Activated CD4-positive, CD25-positive, alpha-beta regulatory T cell treated with anti-CD3 and anti-CD28 coated beads, Interleukin-2, amount 50 U/mL, for 24 hours (primary cell): ENCODE measurements at places on chromosomes 11 and 22.

DNA sequence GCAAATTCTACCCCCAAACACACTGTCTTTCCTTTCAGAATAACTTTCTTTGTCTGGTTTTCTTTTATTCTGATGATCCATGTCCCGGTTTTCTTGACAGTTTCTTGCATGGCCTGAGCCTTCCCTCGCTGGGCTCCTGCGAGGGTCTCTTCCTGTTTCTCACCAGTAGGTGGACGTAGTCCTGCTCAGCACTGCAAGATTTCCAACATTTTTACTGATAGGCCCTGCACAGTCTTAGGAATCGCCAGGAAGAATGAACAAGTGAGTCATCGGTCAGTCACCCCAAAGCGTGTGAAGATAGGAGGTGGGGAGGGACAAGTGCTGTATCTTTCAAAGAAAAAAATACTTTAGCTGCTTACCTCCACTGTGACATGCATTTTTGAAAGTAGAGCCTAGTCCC lies 16.9 kb upstream of the KIRREL3 start:
- no peak for ATAC-seq

GRCh38 chr11:104443387-104443786 lies 279.4 kb upstream of the PDGFD start:
- no peak for ATAC-seq

DNA sequence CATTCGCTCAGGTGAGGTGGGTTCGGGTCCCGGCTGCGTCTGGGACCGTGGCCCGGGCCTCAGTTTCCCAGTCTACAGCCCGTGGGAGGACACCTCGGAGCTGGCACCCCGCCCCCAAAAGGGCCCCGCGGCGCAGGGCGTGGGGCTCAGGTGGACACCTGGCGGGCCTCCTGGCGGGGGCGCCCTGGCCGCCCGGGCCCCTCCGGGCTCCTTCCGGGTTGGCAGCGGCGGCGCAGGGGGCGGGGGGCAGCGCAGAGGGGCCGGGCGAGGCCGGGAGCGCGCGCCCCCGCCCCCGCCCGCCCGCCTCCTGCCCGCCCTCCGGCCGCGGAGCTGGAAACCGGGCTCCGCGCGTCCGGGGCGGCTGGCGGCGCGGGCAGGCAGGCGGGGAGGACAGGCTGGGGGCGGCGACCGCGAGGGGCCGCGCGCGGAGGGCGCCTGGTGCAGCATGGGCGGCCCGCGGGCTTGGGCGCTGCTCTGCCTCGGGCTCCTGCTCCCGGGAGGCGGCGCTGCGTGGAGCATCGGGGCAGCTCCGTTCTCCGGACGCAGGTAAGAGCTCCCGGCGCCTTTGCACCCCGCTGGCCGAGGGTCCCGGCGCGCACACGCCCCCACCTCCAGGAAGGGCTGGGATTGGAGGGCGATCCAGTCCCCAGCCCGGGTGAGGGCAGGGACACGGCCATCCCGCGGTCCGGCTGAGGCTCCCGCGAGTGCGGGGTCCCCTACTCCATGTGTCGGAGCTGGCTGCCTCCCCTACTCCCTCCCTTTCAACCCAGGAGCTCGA lies at the start of gene EMID1:
Gene EMID1, plus strand, starts transcription at position 303 of the 778 bp plus-strand sequence. Its CDS starts 143 bp downstream, at position 446.
- ATAC-seq: no peak

- ATAC-seq: no peak
These were observed 761.1 kb downstream of the BRD1 start for GRCh38 chr22:49066619-49067018.

DNA sequence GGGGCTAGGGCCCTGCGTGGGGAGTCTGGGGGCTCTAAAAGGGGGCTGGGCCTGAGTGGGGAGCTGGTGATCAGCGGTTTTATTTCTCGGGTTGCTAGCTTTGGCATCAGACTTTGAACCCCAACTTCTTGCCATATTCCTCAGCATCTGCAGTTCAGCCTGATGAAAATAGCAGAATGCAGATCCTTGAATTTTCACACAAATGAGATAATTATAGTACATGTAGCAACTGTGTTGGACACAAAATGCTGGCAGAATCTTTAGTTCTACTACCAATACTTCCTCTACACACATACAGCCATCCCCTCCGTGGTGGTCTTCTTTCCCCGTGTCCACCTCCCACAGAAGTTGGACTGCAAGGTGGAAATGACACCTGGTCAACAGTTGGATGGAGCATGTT lies 1.5 kb downstream of the ZC3H7B start:
- ATAC-seq: no peak

- ATAC-seq: no peak
These were observed 352.7 kb upstream of the MPPED2 start for GRCh38 chr11:30938810-30939209.

DNA sequence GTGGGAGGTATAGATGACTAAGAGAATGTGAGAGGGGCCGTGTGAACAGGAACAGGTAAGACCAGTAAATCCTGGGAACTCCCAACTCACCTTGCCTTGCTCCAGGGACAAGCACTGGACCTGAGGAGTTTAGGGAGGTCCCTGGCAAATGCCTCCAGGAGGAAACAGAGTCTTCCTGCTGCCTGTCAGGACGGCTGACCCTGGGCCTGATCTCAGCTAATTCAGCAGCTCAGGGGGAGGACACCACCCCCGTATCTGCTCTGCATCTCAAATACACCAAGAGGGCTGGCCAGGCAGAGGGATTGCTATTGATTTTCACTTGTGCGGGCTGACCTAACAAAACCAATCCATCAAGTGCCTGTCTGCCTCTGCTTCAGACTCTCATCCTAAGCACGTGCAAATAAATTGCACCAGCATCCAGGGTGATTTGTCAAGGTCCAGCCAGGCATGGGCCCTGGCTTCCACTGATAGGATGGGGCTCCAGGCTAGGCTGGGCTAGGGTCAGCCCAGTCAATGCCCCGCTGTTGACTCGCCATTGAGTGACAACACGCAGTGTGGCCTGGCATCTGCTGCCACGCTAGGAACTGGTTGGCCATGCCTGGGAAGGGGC lies 20.3 kb downstream of the UQCR10 start:
- no peak for ATAC-seq

DNA sequence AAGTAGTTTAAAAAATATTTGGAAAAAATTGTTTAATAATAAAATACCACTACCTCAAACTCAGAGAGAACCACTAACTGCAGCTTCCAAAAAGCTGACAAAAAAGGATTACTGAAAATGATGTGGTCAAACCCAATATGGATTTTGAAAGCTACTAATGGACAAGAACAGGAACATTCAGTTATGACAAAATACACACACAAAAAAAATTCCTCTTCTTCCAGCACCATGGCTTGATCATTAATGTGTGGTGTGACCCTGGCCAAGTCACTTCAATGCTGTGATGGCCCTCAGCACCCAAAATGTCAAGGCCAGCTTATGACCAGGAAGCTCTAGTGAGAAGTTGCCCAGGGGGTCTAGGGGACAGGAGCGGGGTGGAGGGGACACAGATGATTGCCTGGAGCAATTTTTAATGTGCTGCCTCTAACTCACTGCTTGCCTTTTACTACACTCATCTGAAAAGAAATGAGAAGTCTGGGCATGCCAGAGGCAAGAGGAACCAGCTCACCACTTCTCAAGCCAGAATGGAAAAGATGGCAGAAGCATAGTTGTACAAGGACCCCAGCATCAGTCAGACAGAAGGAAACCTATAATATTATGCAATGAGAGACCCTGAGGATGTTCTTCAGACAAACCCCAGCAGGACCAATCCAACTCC lies 2.2 kb downstream of the SMCO4 start:
- no peak for ATAC-seq

DNA sequence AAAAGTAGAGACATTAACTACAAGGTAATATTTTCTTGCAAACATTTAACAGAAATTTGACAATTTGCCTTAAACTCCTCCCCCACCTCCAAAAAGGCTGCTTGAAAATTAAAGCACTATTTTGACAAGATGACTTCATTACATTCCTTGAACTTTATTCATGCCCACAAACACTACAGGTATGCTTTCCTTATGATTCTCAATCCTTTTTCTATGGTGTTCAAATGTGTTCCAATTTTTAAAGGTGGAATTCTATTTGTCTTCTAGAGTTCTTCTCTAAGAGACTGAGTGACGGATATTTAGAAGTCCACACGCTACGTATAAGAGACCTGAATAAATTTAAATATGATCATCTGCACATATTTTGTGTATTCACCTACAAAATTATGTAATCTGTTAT lies 69.4 kb downstream of the MRTFA start:
- ATAC-seq: no peak

DNA sequence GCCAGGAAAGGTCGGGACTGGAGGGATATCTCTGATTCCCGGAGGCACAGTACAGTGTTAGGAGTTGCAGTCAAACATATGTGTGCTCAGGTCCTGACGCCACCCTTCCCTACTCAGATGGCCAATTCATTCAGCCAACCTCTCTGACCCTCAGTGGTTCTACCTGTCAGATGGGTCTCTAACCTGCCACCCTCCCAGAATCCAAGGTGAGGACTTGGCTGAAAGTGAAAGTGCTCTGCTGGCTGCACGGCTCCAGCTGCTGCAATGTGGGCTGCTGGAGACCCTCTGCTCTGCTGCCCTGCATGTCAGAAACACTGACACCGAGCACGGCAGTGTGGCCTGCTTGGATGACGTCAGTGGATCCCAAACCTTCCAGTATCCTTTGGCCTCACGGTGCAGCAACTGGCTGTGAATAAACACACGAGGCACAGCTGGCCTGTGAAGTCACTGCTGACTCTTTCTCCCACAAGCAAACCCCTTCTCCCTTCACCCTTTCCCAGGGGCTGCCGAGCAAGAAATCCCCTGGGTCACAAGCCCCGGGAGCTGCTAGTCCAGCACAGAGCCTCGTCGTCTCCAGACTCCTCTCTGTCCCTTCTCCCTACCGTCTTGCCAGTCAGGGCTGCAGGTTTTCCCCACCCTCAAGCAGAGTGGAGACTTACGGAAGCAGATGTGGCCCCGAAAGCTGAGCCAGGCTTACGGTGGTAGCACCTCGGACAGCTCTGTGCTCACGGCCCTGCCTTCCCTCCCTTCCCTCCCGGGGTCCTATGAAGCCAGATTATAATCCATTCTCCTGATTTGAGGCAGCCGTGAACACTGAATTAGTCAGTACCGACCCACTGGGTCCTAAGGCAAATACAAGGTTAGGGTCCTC lies 24.3 kb downstream of the KIAA0930 start:
- ATAC-seq: no peak

DNA sequence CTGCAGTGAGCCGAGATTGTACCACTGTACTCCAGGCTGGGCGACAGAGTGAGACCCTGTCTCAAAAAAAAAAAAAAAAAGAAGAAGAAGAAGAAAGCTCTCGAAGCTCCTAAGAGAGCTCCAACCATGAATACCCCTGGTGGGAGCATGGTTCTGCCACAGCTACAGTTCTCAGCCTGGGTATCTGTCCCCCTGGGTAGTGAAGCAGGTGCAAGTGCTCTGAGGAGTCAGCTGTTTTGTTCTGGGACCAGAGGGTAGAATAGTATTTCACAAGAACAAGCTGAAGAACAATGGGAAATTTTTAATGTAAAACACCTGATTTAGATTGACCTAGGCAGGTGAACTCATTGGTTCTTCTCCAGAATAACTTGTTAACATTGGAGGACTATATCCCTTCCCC lies 4.3 kb upstream of the HYOU1 start:
- no peak for ATAC-seq

DNA sequence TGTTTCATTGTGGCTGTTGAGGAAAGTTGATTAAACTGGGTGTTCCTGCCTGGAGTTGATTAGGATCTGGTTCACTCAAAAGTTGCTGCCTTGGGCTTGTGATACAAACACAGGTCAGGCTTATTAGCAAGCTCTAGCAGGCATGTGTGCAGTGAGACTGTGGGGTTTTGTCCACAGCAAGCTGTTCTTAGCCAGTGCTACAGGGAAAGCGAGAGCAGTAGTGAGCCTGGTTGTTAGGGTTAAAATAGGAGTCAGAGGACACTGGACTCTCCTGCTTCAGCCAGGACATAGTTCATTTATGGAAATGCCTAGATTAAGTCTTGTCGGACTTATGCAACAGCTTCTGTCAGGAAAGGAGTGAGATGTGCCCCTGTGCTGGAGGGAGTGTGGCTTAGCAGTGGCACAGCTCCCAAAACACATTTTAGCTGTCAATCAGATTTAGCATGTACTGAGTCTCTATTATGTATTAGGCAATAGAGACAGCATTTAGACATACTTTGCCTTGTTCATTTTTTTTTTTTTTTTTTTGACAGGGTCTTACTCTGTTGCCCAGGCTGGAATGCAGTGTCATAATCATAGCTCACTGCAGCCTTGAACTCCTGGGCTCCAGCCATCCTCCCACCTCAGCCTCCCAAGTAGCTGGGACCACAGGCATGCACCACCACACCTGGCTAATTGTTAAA lies 8.7 kb downstream of the SNRPD3 start:
- no peak for ATAC-seq

DNA sequence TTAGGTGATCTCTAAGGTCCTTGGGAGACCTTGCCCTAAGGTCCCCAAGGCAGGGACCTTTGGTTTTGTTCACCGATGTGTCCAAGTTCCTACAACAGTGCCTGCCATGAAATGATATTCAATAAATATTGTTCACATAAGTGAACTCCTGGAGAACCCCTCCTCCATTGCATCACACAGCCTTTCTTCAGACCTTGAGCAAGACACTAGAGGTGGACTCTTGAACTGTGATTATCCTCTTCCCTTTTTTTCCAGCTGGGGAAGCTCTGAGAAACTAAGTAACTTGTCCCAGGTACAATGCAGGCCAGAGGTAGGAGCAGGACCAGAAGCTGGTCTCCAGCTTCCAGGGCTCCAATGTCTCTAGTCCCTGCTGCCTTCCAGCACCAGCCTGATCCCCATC lies 76.6 kb upstream of the LMO1 start:
- no peak for ATAC-seq

DNA sequence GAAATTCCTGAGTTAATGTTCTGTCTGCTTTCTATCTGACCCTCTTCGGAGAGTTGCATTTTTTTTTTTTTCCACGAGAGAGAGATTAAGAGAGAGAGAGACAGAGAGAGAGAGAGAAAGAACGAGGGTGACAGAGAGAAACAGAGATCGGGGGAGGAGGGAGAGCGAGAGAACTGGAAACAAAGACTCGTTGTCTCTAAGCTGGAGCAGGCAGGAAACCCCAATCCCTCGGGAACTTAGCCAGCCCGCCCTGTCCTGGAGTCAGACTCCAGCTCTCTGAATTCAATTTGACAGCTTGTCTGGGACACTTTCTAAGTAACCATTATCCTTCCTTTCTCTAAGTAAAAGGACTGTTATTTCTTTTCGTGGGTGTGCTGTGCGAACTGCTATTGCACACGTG lies 76.9 kb downstream of the KCNJ1 start:
- ATAC-seq: no peak

DNA sequence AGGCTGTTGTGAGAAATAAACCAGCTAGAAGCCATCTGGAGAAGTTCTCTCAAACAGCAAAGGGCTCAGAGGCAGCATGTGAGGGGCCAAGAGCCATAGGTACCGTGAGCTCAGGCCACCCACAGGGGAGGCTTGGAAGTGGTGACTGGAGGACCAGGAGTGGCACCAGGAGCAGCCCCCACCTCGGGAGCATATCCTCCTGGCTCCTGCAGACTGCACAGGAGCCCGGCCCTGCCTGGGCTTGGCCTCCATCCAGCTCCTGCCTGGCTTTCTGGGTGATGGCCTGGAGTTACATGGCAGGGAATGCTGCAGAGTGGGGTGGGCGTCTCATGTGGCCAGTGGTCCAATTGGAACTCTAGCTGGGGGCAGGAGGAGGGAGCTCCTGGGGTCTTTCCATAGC lies 4.2 kb upstream of the MPPED1 start:
- no peak for ATAC-seq
